PC-3 (cell line): ENCODE measurements at places on chromosomes 16 and 17. TPM values are rescaled to one million over a fixed set of nuclear protein-coding genes. Genes with fewer than 3 reads are reported as not detected.

Gene NPIPA2
- 0.98 and 1.4 TPM in 2 replicates for total RNA-seq

Gene TMEM231
- total RNA-seq, result 9.6 and 20.2 TPM in 2 replicates

GRCh38 chr17:5511401-5512225, 25.2 kb downstream of the MIS12 start:
- no peak for DNase-seq

GRCh38 chr16:24116989-24117388, 139.1 kb upstream of the CACNG3 start:
- no peak for DNase-seq

- DNase-seq, result no peak
These were observed 145.0 kb downstream of the CCDC182 start for GRCh38 chr17:57600074-57600473.

DNA sequence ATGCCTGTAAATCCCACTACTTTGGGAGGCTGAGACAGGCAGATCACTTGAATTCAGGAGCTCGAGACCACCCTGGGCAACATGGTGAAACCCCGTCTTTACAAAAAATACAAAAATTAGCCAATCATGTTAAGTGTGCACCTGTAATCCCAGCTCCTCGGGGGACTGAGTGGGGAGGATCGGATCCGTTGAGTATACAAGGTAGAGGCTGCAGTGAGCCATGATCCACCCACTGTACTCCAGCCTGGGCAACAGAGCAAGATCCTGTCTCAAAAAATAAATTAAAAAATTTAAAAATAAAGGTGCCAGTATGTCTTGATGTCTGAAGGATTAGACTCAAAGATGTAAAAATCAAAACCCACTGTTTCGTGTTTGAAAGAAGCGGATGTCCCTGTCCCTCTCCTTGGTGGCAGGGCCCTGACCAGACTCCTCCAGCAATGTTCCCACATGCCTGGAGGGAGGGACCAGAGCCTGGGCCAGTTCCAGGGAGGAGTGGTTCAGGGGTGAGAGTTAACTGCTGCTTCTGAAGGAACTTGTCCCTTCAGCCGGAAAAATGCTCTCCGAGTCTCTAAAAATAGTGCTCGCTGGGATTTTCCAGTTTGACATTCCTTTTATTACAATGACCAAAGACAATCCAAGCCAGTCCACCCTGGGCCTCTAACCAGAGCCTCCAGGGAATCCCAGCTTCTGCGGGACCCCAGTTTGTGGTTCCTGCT, 9.4 kb upstream of the CMTM4 start:
- no peak for DNase-seq

DNA sequence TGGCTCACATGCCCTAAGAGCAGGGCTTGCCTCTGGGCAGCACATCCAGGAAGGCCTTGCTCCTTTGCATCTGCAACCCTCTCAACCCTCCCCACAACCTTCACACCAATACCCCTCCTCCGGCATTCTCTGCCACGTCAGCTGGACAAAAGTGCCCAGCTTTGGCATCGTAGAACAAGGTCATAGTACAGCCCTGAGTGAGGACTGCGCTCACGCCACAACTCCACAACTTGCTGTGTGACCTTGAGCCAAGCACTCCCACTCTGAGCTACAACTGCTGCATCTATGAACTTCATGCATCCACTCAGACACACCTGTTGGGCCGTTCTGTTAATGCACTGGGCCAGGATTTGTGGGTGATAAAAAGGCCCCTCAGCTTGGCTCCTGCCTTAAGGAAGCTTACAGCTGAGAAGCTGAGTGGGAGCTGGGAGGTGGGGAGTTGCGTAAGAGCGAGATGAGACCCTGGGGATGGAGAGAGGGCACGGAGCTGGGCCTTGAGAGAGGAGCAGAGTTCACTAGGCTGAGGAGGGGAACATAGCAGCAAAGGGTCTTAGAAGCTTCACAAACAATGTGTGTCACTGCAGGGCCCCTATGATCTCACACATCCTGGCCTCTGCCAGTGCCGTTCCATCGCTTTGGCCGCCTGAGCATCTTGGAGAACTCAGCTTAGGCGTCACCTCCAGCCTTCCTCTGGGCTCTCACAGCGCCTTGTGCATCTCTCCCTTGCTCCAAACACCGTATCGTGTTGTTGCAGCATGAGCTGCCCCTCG, 8.6 kb upstream of the MRC2 start:
- DNase-seq, result no peak

Gene CDH5
- not detected in 2 replicates for total RNA-seq

Gene AANAT
- not detected in 2 replicates for total RNA-seq

DNA sequence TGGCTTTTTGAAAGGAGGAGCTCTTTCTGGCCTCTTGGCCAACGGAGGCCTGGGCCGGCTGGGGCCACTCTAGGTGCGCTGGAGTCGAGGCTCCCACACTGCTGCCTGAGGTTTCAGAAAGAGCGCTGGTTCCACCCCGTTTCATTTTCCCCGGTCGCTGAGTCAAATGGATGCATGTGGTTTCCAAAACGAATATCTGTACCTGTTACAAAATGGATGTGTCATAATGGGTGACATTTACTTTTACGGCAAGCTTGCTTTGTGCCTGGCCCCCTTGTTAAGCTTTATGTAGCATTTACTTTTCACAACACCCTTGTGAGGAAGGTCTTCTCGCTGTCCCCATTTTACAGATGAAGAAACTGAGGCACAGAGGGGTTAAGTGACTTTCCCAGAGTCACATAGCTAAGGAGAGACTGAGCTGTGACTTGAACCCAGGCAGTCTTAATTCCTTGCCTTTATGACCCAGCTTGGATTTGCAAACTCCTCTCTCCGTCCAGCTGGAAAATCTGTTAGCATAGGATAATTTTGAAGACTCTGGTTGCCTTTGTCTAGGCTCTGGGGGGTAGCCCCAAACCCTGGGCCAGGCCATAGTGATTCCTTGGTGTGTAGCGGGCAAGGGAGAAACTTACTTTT, 10.6 kb downstream of the KSR1 start:
- no peak for DNase-seq

Gene MFAP4
- not detected in 2 replicates for total RNA-seq

Gene TMEM132E
- total RNA-seq, result not detected in 2 replicates
